ENCODE measurements at places on chromosomes 7 and 10.

GRCh38 chr7:152860310-152860709 is 100.8 kb downstream of the ACTR3B start:
- DNase-seq, result no peak

DNA sequence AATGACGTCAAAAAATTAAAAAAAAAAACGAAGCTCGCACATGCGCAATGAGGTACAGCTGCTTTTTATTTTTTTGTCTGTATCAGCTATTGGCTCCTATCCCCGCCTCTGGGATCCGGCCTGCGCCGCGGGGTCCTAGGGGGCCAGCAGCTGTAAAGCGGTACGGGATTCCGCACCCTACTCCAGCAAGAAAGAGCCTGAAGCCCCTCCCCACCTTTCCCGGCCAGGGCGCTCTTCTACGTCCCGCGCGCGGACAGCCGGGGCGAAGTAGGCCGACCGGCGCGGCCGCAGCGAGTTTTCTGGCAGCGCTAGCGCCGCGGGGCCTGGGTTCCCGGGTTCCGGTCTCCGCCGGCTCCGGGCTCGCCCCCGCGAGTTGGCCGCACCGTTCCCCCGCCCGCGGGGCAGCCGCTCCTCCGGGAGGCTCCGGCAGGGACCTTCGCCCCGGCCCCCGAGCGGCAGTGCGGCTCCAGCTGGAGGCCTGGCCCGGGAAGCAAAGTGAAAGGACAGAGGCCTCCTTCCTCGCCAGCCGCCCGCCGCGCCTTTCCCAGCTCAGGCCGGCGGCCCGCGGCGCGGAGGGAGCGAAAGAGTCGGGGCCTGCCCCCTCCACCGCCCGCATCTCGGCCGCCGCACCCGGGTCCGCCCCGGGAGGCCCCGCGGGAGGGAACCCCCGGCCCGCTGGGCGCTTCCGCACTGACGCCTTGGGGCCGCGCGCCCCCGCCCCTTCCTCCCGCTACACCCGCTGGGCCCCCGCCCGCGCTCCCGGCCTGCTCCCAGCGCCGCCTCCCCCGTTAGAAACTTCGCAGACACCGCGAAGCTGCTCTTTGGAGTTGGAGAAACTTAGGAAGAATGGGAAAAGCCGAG is 4.7 kb upstream of the SPAG6 start:
- peak; percentile 88 for DNase-seq

DNA sequence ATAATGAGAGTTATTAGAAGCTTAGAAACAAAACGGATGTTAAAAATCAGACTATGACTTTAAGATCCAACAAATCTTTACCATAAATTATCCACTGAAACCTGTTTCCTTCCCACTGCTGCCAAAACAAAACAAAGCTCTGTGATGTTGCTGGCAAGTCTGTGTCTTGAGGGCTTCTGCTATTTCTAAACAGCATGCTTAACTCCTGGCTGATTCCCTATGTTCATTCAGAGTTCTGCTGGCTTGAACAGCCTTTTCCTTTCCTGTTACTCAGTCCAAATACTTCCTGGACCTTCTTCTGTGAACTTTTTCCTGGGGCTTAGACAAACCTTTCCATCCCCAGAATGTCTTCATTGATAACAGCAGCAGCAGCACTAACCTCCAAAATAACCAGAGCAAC is 448.1 kb downstream of the SORCS1 start:
- no peak for DNase-seq

GRCh38 chr7:114970308-114970707 is 48.4 kb downstream of the MDFIC start:
- no peak for DNase-seq

DNA sequence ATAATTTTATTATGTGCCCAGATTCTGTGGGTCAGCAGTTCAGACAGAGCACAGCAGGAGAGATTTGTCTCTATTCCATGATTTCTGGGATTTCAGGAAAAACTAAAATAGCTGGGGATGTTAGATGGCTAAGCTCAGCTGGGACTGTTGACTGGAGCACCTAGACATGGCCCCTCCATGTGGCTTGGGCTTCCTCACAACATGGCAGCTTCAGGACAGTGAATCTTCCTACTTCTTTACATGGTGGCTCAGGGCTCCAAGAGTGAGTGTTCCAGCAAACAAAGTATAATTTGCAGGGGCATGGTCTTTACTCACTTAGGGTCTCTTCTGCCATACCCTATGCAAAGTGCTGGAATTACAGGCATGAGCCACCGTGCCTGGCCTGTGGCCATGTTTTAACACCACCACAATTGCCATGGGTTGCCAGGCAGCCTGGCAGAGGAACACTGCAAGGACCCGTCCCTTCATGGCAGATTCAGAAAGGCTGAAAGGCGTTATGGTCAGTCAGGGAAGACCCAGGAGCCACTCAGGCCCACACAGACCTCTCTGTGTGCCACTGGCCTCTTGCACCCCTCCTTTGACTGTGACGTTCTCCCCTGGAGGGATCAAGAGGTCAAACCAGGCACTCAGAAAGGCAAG is 50.8 kb upstream of the ZMIZ1 start:
- no peak for DNase-seq

DNA sequence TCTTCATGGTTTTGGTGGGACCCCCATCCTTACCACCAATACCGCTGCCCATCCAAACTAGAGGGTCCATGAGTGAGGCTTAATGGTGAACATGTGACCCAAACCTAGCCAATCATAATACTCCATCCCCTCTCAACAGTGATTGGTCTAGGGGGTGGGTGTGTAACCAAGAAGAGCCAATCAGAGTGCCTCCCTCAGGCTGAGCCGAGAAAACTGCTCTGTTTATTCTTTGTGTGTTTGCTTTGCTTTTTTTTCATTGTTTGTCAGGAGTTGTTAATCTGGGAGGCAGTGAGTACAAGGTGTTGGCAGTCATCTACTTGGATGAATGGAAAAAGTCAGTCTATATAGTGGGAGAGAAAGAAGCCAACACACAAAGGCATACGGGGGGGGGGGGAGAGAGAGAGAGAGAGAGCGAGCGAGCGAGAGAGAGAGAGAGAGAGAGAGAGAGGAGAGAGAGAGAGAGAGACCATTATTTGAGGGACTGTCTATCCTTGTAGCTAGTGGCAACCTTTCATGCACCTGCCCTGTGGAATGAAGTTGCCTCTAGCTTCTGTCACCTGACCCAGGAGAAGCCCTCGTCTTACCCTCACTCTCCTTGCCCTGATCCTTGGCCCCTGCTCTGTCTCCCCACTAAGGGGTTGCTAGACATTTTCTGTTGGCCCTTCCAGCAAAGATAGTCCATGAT is 441.7 kb downstream of the TYW1 start:
- DNase-seq, result no peak

- DNase-seq, result no peak
Measured at GRCh38 chr7:130945411-130945811, 211.4 kb upstream of the KLF14 start.

GRCh38 chr10:12774204-12774894 is 227.2 kb downstream of the CCDC3 start:
- no peak for DNase-seq

DNA sequence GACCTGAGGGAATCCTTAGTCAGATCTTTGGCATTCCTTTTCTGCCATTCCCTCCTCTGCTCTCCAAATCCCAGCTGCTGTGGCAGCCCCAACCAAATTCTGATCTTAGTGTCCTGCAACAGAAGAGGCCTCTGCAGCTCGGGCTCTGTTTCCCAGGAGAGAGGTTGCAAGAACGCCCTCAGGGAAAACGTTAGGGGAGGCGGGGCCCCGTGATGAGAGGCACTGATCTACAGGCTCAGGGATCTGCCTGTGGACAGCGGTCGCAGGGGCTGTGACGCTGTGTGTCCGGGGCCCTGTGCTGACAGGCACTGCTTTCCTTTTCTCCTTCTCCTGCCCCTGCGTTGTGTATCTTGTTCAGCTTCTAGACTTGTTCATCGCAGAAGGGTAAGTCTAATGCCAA is 57.3 kb upstream of the DPYSL4 start:
- DNase-seq, result no peak

DNA sequence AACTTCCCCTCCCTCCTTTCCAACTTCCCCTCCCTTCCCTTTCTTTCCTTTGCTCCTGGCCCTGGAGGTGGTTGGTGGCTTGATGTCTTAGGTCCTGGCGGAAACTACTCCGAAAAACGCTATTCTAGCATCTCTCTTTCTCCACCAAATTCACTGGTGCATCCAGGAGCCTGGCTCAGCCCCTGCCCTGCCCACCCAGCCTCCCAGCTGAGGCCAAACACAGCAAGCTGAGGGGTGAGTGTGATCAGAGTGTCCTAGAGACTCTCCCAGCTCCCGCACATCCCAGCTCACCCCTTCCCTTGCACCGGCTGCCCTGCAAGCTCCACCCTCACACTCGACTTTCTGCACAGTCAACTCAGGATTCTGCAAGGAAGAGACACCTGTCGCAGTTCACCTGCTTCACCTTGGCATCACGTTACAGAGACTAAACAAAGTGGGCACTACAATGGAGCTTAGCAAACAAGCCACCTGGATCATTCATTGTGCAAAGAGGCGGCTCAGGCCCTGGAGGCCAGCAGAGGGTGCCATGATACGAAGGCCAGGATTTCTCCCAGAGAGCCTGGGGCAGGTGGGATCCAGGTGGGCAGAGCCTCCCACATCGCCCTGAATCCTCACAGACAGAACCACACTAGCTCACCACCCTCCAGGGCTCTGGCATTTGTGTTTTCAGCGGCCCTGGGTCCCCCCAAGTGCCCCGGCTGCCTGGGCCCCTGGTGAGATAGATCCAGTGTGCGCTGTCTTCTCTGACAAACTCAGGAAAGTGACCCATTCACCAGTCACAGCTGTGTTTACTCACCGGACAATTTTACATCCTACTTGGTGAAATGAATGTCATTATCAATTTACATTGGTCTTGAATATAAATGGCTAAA is 169.6 kb downstream of the TCERG1L start:
- DNase-seq, result no peak

- no peak for DNase-seq
Measured at GRCh38 chr10:70680899-70681730, 8.8 kb downstream of the ADAMTS14 start.

- DNase-seq, result no peak
Measured at GRCh38 chr10:13056456-13057077, 43.4 kb upstream of the OPTN start.

Data from MM.1S (cell line).